ENCODE measurements at places on chromosomes 1 and 21. TPM values are rescaled to one million over a fixed set of nuclear protein-coding genes. Genes with fewer than 3 reads are reported as not detected.

GRCh38 chr1:16143566-16144324 is 12.1 kb downstream of the EPHA2 start:
- no peak for DNase-seq

DNA sequence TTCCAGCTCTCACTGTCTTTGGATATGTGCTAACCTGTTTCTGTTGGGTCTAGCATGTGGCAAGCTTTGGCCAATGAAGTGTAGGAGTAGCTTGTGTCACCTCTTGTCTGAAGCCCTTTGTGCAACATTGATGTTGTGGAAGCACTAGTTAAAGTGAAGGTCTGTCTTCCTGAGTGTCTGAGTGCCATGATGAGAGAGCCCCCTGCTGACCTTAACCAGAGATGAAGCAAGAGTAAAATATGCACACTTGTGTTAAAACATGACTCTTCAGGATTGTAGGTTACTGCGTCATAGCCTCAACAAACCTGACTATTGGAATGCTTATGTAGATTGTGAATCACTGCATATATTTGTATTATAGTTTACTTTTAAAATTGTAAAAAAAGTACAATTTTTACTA is 103.7 kb downstream of the NCAM2 start:
- DNase-seq, result peak; percentile 85

DNA sequence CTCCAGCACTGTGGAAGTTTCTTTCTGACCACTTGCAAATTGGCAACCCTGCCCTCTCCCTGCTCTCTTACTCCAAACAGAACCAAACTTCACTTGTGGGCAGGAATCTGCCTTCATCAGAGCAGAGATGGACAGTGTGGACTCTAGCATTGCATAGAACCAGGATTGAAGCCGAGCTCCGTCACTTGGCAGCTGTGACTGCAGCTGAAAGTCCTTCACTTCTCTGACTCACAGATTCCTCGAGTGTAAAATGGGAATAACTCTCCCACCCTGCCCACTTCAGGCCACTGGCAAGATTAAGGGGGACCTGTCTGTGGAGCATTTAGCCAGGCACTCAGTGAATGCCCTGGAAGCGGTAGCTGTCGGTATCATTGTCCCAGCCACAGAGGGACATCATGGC is 75.7 kb upstream of the ZBTB40 start:
- DNase-seq, result no peak

DNA sequence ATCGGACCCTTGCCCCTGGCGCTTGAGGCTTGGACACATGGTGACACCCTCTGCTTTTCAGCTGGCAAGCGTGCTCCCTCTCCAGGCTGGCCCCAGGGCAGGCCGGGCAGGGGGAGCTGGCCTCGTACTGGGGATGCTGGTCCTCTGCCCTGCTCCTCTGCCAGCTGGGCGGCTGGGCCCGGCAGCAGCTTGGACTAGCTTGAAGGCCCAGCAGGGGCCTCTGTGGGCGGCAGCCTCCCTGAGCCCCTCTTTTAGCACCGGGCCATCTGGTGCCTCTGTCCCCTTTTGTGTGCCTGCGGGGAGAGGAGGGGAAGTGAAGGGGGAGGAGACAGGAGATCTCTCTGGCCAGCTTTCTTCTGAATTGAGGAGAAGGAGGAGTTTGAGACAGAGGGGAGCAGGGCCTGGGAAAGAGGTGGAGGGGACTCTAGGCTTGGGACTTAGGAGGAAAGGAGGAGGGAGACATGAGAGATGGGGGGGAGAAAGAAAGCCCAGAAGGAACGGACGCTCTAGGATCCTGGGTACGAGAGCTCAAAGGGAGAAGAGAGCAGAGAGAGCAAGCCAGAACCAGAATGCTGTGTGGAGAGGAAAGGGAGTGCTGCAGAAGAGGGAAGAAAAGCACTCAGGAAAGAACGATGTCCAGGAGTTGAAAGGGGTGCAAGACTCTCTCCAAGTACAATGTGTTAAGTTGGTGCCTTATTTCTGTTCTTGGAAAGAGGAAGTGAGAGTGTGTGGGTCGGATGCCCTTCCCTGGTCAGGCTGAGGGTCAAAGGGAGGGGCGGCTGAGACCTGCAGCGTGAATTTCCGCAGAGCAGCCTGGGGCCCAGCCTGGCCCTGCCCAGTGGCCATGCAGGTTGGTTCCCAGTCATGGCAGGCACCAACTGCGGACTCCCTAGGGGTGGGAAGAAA is 40.3 kb downstream of the IER5 start:
- no peak for DNase-seq

The MX2 gene
- total RNA-seq, result 0.54 TPM

The JAM2 gene
- 0.83 TPM for total RNA-seq

The RUNX3 gene
- total RNA-seq, result not detected

Data from IMR-90 (cell line).